Activated CD8-positive, alpha-beta memory T cell treated with anti-CD3 and anti-CD28 coated beads, Interleukin-2, amount 10 ng/mL, durations not matched to agents 7 days and 5 days (primary cell): ENCODE measurements at places on chromosomes 3 and 15. TPM values are rescaled to one million over a fixed set of nuclear protein-coding genes. Genes with fewer than 3 reads are reported as not detected.

DNA sequence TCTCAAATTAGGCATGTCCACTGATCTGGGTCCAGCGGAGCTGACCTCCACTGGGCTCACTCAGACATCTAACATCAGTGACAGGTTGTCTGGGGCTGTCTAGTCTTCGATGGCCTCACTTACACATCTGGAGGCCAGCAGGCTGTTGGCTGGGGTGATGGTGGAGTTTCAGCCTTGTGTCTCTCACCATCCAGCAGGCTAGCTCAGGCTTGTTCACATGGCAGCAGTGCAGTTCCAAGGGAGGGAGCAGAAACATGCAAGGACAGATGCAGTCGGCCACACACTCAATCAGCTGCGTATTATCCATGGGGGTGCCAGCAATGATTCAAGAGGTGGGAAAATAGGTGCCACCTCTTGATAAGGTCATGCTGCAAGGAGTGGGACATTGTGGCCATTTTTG is 292.5 kb downstream of the SHQ1 start:
- no peak for DNase-seq

- no peak for DNase-seq
Measured at GRCh38 chr3:43155464-43156121, 49.7 kb upstream of the POMGNT2 start.

SCN11A gene
- total RNA-seq = 0.05 TPM

DNA sequence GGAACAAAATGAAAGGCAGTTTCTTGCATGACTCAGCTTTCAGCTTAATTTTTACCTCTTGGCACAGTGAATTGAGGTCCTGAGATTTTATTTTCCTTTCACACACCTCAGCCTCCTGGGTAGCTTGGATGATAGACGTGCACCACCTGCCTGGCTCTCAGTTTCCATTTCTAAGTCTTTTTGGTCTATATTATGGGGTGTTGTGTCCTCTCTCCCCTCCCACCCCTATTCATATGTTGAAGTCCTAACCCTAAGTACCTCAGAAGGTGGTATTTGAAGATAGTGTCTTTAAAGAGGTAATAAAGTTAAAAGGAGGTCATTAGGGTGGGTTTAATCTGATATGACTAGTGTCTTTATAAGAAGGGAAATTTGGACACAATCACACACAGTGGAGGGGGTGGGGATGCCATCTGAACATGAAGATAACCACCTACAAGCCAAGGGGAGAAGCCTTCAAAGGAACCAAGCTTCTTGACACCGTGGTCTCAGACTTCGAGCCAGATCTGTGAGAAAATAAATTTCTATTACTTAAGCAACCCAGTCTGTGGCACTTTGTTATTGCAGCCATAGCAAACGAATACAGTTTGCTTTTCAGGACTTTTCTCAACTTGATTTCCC is 85.2 kb downstream of the STRIT1 start:
- DNase-seq = no peak

CLDND1 gene
- total RNA-seq = 514 TPM

TMEM212 gene
- not detected for total RNA-seq

DNA sequence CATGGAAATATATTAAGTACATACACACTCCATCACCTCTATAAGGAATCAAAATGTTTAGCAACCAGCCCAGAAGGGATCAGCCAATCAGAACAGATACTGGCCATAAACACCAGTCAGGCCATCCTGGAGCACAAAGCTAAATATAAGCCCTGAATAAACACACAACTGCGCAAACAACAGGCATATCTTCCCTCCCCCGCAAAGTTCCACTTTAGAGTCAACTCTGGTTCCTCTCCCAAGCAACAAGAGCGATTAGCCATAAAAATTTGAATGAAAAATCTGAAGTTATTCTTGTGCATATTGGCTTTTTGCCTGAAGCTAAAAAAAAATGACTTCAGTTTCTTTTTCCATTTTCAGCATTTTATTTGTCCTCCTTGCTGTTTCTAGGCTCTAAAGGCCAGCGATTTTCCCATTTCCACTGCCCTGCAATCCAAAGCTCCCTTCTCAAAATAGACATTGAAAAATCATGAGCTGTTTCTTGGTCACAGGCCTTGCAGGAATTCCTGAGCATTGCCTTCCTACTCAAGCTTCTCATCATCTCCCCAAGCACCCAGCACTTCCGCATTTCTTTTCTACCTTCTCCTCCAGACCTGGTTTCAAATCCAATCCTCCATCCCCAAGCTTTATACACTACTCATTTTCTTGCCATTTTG is 247.9 kb downstream of the ZMAT3 start:
- no peak for DNase-seq

GRCh38 chr15:59751552-59752413 is 62.7 kb upstream of the BNIP2 start:
- DNase-seq = no peak

DNA sequence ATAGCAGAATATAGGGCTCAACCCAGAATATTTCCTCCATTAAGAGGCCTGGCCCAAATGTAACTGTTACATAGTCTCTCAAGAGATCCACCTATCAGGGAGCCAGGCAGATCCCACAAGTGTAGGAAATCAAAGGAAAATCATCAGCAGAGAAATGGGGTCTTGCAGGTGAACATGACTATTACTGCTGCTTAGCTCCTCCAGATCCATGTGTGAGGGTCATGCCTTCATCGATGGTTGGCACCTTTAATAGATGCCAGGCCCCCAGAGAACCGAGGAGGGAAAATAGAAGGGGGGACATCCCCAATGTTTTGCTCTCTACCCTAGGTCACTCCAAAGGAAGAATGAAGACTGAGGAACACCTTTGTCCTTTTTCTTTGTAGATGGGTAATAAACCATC is 1029.9 kb upstream of the CADM2 start:
- no peak for DNase-seq

DNA sequence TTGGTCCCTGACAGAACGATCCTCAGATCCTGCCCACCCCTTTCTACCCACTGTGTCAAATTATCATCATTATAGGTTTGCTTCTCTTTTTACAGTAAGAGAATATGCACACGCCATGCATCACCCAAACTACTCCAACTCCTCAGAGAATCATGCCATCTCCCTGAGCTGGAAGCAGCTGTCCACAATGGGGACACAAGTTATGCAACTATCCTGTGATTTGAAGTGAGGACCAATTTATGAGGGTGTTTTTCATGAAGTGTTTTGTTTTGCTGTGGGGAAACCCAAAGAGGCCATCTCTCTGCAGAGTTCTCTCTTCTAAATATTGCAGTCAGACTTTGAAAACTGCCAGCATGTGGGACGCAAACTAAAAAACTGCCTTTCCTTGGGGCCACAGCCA is 35.8 kb upstream of the TNFSF10 start:
- DNase-seq = no peak

IGDCC3 gene
- total RNA-seq = not detected

HACL1 gene
- 24.4 TPM for total RNA-seq

GRCh38 chr15:66369773-66370651 is 13.5 kb upstream of the TIPIN start:
- peak; percentile 66 for DNase-seq

GRCh38 chr3:141279077-141279967 is 47.7 kb downstream of the PXYLP1 start:
- no peak for DNase-seq

GRCh38 chr15:85002517-85002916 is 20.9 kb downstream of the PDE8A start:
- DNase-seq = no peak

GRCh38 chr3:174957551-174958001 is 98.4 kb downstream of the NAALADL2 start:
- no peak for DNase-seq

DNA sequence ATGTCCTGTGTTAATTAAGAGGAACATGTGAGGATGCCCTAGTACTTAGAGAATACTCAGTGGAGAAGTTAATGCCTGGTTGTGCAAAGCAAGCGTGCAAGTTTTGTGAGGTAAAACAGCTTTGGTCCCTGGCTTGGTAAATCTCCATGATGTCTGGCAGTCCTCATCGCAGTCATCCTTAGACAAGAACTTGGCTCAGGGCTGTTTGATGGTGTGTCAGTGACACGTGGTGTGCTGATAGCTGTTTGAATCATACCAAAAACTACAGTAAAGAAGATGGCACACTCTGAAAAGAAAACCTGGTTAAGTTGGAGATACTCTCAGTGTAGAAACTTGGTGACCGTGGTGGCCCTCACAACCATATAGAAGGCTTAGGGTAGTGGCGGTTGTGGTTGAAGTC is 361.7 kb downstream of the FEZF2 start:
- DNase-seq = no peak

GRCh38 chr15:38389924-38390542 is 63.9 kb upstream of the FAM98B start:
- peak; percentile 74 for DNase-seq

- DNase-seq = no peak
Measured at GRCh38 chr3:177066068-177066467, 131.2 kb downstream of the TBL1XR1 start.

DNA sequence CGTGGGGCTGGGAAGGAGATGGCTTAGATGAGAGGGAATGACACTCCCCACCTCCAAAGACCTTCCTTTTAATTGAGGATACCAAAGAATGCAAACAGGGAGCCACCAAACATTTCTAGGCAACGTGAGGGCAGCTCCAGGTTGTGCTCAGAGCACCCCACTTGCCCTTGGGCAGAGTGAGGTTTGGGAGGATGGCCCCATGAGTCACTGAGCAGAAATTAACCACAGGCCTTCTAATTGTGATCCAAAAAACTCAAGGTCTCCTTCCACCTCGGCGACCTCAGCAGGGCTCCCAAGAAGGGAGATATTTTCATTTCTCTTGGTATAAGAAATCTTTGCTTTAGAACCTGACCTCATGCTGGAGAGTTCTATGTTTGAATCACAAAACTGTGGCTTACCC is 305.0 kb upstream of the TPM1 start:
- no peak for DNase-seq

- peak; percentile 49 for DNase-seq
Measured at GRCh38 chr15:65460741-65461347, 38.1 kb upstream of the IGDCC4 start.

DNA sequence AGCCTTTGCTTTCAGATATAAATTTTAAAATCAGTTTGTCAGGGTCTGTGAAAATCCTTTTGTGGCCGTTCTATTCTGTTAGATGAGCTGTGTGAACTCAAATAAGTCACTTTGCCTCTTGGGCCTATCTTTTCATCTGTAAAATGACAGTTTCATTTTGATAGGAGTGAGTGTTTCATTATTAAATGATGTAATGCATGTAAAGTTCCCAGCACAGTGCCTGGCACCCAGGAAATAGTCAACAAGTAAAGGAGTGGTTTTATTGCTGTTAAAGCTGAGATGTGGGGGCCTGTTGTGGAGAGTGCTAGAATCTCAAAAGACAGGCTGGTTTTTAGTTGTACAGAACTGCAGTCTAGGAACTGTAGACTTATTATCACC is 394.5 kb upstream of the CFAP20DC start:
- peak; percentile 53 for DNase-seq

DNA sequence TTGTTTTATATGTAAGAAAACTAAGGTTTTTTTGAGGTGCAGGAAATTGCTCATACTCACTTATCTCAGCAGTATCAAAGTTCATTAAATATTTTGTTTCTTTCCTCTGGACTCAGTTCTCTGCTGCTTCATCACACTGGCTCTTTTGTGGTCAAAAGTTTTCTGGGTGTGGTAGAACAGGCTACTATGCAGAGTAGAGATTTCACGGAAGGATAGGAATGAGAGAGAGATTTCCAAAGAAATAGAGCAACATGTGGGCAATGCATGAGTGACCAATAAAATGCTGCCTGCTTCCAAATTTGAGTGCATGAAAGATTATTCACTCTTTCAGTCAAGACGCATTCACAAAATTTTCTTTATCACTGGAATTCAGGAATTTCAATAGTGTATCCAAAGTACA is 577.3 kb upstream of the SEMA6D start:
- DNase-seq = no peak

THAP10 gene
- total RNA-seq = 0.47 TPM

CIDEC gene
- total RNA-seq = not detected

SKOR1 gene
- 0.23 TPM for total RNA-seq

GRCh38 chr3:52313774-52314188 is 2.3 kb upstream of the DNAH1 start:
- no peak for DNase-seq

DNA sequence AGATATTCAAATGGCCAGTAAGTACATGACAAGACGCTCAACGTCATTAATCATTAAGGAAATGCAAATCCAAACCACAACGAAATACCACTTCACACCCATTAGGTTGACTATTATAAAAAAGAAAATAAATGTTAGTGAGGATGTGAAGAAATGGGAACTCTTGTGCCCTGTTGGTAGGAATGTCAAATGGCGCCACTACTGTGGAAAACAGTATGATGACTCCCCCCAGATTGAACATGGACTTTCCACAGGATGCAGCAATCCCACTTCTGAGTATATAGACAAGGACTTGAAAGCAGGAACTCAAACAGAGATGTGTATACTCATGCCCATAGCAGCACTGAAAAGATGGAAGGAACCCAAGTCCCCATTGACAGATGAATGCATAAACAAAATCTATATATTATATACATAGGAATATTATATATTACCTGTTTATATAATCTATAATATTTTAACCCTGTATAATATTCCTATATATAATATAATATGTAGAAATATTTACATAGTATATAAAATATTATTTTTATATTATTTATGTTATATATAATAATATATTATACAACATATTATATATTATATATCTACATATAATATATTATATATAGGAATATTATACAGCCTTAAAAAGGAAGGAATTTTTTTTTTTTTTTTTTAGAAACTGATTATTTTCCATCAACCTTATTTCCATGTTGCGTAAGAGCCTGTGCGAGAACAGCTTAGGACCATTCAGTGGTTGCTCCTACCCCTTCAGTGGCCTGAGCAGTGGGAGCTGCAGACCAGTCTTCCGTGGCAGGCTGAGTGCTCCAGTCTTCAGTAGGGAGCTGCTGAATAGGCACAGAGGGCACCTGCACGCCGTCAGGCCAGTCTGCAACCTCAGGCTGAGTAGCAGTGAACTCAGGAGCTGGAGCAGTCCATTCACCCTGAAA is 17.6 kb upstream of the PIGZ start:
- DNase-seq = no peak

DNA sequence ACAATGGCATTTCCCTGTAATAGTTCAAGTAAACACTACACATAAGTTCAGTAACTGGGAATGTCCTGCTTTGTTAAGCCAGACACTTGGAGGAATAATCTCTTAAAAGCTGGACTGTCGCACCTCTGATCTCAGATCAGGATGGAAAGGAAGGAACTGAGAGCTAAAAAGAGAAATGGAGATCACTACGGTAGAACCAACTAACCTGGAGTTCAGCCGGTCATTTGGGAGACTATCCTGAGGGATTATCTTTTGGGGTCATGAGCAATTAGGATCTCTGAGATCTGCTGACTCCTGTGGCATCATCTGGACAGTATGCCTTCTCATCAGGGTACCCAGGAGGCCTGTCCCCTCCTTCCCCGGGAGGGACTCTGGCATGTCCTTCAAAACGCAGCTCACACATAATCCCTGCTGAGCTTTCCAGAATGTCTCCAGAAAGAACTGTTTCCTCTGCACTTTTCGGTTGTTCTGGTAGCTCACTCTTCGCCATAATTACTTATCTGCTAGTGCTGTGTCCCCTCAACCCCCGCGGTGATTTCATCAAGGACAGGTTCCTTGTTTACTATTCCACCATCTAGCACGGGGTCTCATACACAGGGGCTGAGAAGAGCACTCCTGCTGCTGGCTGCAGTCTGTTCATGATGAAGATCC is 115.6 kb downstream of the SENP2 start:
- DNase-seq = no peak

C3orf22 gene
- total RNA-seq = not detected

TRH gene
- not detected for total RNA-seq

GRCh38 chr3:160980740-160981139 is 124.4 kb downstream of the B3GALNT1 start:
- DNase-seq = no peak

CHRD gene
- not detected for total RNA-seq
